Anterior cingulate cortex (tissue), 58 donors: ENCODE measurements at places on chromosomes 7 and 10.
A peak's percentile ranks its signal among the peaks of the same experiment; 100 is the strongest.

GRCh38 chr10:91088300-91089140 is 131.9 kb upstream of the PCGF5 start:
- no peak for DNase-seq

GRCh38 chr10:43689955-43690771 is 41.5 kb upstream of the ZNF32 start:
- peak; percentile 62 for DNase-seq

DNA sequence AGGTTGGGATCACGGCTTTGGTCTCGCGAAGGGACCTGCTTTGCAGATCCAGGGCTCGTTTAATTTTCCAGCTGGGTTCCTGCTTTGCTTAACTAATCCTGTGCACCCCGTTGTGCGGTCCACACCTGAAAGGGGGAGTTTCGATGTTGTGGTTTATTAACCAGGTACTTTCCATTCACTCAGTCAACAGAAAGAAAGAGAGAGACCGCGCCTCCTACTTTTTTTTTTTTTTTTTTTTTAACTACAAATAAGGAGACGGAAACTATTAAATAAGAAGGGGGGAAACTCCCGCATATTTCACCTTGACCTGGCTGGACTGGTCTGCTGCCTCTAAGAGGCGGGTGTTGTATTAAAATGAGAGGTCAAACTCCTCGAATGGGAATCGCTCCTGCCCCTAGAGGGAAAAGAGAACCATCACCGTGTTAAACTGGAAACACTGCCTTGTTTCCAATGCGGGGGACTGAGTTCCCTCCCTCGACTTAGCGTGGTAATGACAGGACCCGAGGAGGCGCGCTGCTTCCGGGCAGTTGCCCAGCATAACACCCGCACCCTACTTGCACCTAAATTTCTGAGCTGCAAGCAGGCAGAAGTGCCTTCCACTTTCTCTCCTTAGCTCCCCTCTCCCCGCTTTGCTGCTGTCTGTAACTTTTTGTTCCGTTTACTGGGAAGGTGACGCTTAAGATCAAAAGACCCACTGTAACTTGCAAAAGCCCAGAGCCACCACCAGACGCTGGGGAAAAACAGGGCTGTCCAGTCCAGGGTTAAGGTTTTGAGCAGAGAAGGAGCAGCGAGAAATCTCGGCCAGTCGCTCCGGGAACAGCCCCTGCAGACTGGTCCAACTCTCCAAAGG is 1.1 kb upstream of the ITGB8 start:
- peak; percentile 67 for DNase-seq

- no peak for DNase-seq
Measured at GRCh38 chr10:106973288-106973687, 191.2 kb downstream of the SORCS1 start.

DNA sequence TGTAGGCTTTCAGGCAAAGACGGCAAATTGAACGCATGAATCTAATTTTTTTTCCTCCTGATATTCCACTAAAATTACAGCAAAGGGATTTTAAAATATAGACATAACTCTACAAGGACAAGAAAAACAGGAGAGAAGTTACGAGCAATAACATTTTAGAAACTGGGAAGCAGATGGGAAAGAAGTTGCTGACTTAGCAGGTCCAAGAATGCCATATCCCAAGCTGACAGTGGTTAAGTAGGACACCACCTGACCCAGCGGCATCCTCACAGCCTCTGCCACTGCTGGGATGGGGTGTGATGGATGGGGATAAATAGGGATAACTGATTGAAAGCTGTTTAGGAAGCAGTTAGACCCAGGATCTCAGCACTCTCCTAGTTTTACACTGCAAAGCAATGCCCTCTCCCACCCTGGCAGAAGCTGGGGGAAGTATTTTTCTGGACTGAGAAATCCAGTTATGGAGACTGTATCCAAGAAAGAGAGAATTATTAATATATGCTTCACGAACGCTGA is 99.3 kb upstream of the LEP start:
- no peak for DNase-seq

- no peak for DNase-seq
Measured at GRCh38 chr7:158194365-158194900, 393.2 kb downstream of the PTPRN2 start.
